Hematopoietic multipotent progenitor cell (in vitro differentiated cells): ENCODE measurements at places on chromosomes 3 and 15. TPM values are rescaled to one million over a fixed set of nuclear protein-coding genes. Genes with fewer than 3 reads are reported as not detected.
A peak's percentile ranks its signal among the peaks of the same experiment; 100 is the strongest.

DNA sequence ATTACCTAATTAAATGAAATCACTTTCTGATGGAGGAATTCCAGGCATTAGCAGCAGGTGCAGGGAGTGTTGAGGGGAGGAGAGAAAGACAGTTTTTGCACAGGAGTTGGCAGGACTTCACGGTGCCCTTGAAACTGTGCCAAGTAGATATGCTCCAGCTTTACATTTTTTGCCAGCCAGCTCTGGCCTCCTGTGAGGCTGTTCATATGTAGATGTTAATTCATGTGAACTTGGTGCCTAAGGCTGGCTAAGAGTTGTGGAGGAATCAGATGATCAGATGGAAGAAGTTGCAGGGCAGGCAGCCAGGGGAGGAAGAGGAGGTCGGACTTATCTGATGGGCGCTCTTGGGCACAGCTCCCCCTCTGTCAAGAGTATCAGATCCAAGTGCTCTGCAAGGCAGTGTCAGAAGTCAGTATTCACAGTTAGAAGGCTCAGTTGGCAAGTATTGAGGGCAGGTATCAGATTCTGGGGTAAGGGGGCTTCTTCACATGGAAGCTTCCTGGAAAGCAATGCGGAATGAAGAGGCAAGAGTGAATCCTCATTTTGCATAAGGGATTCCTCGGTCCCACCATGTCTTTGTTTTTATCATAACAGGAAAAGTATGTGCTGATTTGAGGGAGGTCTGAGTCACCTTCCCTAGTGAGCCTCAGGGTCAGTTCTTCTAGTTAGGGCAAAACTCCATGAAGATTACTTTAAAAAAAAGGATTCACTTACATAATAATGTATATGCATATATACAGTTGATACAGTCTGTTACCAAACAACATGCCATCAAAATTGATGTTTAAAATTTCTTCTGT, 172.6 kb upstream of the UMPS start:
- DNase-seq, result no peak

GRCh38 chr15:95291898-95292472, 1038.5 kb upstream of the NR2F2 start:
- peak; percentile 29 for DNase-seq

Gene NR1I2
- total RNA-seq, result 2.4 TPM

Gene NECTIN3
- total RNA-seq, result under 0.01 TPM

Gene SPINK8
- total RNA-seq, result not detected
